ENCODE measurements at places on chromosomes 13 and 19.

GRCh38 chr13:51231456-51231855 lies 9.3 kb downstream of the FAM124A start:
- no peak for DNase-seq

- DNase-seq, result no peak
Observed at GRCh38 chr13:55577847-55578210, 1562.9 kb upstream of the PRR20A start.

- no peak for DNase-seq
Observed at GRCh38 chr19:45352471-45352870, 11.9 kb downstream of the KLC3 start.

DNA sequence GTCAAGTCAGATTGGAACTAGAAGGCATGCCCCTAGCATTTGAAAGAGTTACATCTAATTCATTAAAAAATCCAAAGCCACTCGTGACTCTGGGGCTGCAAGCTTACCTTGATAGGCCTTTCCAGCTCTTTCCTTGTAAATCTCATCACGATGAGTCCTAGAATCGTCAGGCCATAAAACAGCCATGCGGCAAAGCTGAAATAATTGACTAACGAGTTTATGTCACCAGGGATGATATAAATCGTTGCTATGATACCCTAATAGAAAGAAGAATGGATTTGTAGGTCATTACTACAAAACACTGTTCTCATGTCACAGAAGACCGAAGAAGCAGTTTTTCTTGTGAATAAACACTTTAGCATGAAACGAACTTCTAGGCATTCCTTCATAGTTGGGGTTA lies 27.5 kb downstream of the SLC7A9 start:
- no peak for DNase-seq

GRCh38 chr19:30145467-30145866 lies 203.4 kb downstream of the URI1 start:
- no peak for DNase-seq

- no peak for DNase-seq
Observed at GRCh38 chr19:4112367-4112766, 11.6 kb downstream of the MAP2K2 start.

DNA sequence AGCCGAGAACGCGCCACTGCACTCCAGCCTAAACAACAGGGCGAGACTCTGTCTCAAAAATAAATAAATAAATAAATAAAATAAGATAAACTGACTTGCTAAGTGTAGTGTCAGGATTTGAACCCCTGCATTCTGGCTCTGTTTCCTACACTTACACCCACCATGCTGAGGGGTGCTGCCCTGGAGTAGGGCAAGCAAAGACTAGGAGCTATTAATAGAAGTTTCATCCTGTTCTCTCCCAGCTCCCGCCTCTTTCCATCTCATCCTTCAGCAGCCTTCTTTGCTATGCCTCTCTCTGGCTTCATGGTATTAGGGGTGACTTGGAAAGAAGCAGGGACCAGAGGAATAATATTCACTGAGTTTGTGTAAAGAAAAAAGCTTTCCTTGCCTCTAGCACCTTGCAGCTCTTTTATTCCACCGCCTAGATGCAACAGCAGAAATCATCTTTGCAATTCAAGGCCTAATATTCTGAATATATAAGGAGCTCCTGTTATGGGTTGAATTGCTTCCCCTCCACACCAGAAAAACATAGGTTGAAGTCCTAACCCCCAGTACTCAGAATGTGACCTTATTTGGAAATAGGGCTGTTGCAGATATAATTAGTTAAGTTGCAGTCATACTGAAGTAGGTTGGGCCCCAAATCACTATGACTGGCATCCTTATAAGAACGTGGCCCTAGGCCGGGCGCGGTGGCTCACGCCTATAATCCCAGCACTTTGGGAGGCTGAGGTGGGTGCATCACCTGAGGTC lies 8.7 kb upstream of the PLAUR start:
- no peak for DNase-seq

DNA sequence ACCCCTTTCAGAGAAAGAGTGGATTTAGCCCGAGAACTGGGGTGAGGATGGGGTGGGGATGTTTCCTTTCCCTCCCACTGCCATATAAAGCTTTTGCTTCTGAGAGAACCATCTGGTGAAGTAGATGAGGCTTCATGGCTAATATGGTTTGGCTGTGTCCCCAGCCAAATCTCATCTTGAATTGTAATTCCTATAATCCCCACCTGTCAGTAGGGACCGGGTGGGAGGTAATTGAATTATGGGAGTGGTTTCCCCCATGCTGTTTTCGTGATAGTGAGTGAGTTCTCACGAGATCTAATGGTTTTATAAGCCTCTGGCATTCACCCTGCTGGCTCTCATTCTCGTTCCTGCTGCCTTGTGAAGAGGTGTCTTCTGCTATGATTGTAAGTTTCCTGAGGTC lies 270.9 kb downstream of the LMO7 start:
- DNase-seq, result no peak

- peak; percentile 74 for DNase-seq
Observed at GRCh38 chr13:107770541-107770940, 444.8 kb downstream of the LIG4 start.

DNA sequence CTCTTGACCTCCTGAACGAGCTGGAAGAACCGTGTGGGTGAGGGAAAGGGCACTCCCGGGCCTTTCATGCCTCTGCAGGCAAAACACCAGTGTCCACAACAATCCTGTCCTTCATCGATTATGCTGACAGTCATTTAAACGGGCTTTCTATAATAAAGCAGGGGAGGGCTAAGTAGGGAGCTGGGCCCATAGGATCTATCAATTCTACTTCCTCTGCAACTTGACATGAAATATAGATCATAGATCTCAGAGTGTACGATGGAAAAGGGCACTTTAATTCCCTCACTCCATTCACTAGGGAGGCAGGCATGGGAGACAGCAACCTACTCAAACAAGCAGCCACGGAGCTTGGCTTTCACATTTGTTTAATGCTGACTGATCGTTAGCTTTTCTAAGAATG lies 55.8 kb upstream of the WASF3 start:
- no peak for DNase-seq

- no peak for DNase-seq
Observed at GRCh38 chr13:100798739-100799361, 124.3 kb upstream of the TMTC4 start.

DNA sequence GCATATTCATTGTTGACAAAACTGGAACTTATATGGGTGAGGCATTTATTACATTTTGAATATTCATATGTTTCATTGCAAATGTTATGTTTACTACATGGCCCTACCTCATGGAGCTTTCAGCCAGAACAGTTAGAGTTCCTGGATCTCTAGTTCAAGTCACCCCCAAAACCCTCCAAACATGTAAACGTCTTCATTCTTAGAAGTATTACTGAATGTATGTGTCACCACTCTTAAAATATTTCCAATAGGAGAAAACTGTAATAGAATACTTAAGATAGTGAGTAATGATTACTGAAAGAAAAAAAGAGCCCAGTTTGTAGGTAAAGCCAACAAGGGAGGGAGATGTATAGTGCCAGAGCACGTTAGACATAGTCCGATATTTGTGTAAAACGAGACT lies 23.5 kb downstream of the URI1 start:
- no peak for DNase-seq

DNA sequence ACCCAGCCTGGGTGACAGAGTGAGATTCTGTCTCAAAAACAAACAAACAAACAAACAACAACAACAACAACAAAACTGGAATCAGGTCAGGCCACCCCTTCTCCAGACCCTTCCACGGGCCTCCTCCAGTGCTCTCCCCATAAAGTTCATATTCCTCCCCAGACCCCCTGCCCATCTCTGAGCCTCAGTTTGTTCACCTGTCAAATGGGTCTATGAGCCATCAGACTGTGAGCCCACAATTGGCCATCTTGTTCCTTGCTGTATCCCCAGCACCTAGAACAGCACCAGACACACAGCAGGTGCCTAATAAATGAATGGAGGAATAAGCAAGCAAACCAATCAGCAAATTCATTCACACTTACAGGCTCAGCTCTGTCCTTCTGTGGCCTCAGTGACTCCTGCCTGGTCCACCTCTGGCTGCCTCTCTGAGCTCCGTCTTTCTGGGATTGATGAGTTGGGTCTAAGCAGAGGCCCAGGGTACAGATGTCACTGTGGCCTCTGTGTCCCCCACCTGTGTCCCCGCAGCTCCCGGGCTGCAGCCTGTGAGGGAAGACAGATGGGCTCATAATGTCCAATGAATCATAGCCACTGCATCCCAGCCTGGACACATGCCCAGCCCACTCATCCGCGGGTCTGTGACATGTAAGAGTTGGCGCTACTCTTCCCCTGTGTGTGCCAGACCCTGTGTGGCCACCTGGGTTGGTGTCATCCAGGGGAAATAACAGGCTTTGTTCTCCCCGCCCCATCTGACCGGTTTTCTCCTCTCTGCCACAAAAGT lies 19.6 kb upstream of the PTPRS start:
- no peak for DNase-seq

- no peak for DNase-seq
Observed at GRCh38 chr13:97539651-97540610, 106.0 kb downstream of the RAP2A start.

DNA sequence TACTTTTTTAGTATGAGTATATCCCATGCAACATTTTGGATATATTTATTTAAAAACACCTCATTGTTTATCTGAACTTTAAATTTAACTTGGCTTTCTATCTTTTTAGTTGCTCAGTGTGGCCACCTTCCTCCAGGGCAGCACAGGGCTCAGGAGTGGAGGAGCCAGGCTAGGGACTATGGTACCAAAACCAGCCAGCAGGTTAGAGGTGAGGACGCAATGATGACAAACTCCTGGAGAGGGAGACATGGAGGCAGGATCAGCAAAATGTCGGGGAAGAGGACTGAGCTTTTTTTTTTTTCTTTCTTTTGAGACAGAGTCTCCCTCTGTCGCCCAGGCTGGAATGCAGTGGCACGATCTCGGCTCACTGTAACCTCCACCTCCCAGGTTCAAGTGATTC lies 29.6 kb upstream of the CALM3 start:
- DNase-seq, result no peak

DNA sequence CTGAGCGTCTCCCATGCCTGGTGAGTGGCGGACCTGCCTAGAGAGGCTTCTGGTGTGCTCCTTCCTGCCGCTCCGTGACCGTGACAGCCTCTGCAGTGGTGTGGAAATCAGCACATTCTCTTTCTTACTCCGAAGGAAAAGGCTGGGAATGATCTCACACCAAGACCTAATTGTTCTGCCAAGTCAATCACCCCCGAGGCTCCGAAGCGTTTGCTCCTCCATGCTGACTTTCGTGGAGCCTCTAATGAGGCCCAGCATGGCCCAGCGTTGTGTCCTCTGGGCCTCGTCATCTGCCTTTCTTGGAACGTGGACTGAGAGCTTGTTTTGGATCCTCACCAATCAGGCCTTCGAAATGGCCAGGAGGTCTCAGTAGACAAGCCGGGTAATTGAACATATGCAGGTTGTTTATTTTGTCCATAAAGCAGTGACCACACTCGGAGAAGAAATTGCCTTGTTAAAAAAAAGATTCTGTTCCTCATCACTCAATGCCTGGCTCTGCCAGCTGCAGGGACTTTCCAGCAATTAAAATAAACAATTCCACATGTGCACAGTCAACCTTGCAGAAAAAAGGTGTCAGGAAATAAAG lies 107.1 kb downstream of the UBL3 start:
- no peak for DNase-seq

DNA sequence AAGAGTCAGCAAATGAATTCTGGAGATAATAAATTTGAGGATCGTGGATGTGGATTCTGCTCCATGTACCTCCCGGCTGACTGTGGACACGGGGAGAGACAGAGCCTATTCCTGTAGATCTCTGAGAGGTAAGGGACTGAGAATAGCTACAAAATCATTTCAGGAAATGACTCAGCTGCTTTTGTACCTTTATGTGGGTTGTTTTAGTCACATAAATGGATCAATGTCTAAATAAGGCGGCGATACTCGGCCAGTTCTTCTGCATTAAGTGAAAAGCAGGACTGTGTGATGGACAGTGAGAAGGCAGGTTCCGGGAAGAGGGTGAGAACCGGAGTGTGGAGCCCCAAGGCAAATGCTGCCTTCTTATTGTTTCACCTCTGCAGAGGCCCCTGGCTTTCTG lies 128.1 kb downstream of the EFNB2 start:
- no peak for DNase-seq

GRCh38 chr13:50709058-50709457 lies 134.4 kb downstream of the DLEU7 start:
- no peak for DNase-seq

GRCh38 chr13:112177450-112178288 lies 110.7 kb downstream of the SOX1 start:
- no peak for DNase-seq

DNA sequence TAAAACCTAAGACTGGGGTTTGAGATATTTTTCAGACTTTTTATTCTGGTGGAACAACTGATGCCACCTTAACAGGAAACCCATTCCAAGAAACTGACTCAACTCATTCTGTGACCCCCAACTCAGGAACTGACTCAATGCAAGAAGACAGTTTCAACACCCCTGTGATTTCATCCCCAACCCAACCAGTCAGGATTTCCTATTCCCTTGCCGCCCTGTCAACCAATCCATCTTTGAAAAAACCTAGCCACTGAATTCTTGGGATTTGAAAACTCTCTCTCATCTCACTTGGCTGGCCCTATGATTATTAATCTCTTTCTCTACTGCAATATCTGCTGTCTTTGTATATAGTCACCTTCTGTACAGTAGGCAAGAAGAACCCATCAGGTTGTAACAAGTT lies 1211.9 kb upstream of the ATXN8OS start:
- no peak for DNase-seq

- DNase-seq, result peak; percentile 38
Observed at GRCh38 chr19:45769821-45770191, 754 bp upstream of the SIX5 start.

DNA sequence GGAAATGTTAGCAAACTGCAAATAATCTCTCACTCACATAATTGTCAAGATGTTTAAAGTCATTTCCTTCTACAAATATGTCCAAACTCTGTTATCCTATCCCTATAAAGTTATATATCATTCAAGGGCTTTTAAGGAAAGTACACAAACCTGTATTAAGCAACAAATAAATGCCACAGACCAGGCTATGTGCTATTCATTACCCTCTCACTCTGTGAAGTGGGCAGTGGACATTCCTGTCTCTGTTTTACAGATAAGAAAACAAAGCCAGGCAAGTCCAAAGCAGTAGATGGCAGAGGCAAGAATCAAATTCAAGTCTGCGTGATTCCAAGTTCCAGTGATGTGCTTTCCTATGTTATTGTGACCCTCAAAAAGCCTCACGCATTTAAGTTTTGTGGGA lies 140.6 kb downstream of the LHFPL6 start:
- no peak for DNase-seq
